ENCODE measurements at places on chromosomes 4 and X.
A peak's percentile ranks its signal among the peaks of the same experiment; 100 is the strongest.

DNA sequence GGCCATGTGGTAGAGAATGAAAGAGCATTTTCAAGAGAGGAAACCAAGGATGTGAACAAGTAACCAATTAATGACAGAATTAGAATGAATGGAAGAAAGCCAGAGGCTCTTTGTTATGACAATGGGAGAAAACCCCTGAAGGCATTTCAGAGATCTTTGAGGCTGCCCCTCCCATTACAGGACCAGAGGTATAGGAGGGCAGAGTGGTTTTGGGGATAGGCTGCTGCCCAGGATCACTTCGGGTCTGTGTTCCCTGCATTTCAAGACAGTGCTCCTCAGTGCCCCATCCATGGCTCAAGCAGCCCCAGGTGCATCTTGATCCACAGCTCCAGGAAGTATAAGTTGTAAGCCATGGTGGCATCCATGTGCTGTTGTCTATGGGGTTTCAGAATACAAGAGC is 124.0 kb upstream of the HPF1 start:
- DNase-seq = no peak

- no peak for DNase-seq
Observed at GRCh38 chrX:102339312-102340298, 92.6 kb downstream of the NXF2 start.

GRCh38 chr4:175422331-175422730 is 389.7 kb downstream of the GPM6A start:
- no peak for DNase-seq

DNA sequence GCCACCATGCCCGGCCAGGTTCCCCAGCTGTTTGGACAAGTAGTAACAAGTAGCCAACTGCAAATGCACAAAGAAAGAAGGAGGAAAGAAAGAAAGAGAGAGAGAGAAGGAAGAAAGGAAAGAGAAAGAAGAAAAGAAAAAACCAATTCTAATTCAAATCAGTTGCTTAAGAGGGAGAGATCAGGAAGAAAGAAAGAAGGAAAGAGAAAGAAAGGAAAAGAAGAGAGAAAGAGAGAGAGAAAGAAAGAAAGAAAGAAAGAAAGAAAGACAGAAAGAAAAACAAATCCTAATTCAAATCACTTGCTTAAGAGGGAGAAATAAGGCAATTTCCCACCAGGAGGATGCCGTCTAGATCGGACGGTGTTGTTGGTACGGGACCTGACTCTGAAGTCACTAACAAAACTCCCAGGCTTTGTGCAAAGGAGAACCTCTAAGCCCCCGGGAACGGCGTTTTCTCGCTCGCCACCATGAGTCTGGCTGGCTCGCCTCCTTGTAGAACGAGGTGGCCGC is 95.5 kb upstream of the PPP2R3B start:
- DNase-seq = no peak

DNA sequence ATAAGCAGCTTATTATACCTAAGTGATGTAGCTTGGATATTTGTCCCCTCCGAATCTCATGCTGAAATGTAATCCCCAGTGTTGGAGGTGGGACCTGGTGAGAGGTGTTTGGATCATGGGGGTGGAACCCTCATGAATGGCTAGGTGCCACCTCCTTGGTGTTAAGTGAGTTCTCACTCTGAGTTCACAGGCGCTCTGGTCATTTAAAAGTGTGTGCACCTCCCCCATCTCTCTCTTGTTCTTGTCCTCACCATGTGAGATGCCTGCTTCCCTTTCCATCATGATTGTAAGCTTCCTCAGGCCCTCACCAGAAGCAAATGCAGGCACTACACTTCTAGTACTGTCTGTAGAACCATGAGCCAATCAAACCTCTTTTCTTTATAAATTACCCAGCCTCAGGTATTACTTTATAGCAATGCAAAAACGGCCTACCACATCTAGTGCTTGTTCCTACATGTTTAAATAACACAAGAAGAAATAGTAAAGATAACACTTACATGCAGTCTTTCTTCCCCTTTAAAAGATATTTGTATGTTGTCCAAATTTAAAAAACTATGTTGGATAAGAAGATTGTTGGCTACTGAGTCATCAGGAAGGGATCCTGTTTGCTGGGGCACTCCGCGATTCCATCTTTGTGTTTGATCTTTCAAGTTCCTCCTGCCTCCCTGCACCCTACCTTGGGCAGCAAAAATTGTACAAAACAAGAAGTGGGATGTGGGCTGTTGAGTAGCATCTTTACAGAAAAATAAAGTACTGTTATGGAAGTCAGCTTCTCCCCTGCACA is 29.7 kb downstream of the PPP1R2C start:
- DNase-seq = no peak

DNA sequence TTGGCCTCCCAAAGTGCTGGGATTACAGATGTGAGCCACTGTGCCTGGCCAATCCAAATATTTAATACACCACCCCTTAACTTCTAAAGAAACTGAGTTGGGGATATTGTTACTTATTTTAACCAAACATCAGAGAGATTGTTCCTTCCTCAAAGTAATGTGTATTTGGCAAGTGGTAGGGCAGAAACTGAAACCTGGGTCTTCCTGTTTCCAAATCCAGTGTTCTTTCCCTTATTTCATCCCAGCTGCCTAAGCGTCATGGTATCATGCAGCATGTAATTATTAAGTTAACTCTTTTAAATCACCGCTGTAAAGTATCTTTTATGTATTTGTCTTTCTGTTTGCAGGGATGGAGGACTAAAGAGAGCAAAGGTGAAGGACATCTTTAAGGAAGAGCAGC is 68.4 kb downstream of the GPAT3 start:
- DNase-seq = no peak

GRCh38 chr4:138114434-138114833 is 127.7 kb downstream of the SLC7A11 start:
- DNase-seq = no peak

DNA sequence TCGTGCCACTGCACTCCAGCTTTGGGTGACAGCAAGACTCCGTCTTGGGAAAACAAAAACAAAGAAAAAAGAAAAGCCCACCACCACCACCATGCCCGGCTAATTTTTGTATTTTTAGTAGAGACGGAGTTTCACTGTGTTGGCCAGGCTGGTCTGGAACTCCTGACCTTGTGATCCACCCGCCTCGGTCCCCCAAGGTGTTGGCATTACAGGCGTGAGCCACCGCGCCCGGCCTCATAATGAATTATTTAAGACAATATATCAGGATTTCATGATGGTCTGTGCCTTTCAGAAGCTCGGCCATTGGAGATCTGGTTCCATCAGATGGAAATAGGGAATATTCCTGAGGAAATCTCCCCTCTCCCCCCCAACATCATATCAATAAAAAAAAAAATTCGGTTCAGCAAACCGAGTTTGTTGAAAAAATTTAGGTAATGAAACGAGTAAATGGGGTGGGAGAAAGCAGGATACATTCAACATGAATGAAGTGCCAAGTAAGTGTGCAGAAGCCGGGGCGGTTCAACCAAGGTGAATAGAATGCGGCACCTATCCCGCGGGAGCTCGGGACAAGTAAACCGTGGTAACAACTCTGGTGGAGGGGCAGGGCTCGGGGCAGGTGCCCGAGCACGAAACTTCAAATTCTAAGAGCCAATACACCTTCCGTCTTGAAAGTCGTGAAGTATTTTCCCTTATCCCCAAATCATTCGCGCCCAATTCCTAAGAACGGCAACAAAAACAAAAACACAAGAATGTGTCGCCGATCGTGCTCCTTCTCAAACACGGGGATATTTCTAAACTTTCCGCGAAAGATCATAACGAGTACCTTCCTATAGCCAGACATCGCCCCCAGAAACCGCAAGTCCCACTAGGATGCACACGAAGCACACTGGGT is 773 bp upstream of the TXLNG start:
- no peak for DNase-seq

GRCh38 chr4:48268956-48269860 is at the start of gene TEC:
TSS of gene TEC (minus strand) at chr4:48269838. CDS start at chr4:48228614, 41,224 bp downstream.
- DNase-seq = peak; percentile 32

DNA sequence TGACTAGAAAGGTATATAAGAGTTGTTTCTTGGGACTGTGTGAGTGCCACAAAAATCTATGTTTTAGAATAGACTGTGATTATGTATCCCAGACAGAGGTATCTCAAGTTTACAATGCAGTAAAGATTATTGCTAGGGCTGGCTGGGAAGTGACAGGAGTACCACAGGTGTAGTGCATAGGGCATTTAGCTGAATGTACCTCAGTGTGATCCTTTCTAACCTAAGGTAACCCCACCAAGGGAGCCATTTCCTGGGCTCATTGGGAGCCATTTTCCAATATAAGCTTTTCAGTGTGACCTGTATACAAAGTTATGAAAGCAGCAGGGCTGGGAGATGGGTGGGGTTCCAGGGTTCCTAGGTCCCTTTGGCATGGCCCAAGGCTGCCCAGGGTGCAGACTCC is 6.1 kb upstream of the LEF1 start:
- no peak for DNase-seq

GRCh38 chr4:54717694-54718093 is 59.9 kb downstream of the KIT start:
- no peak for DNase-seq

GRCh38 chrX:49187028-49187394 is 838 bp upstream of the PRICKLE3 start:
- no peak for DNase-seq

DNA sequence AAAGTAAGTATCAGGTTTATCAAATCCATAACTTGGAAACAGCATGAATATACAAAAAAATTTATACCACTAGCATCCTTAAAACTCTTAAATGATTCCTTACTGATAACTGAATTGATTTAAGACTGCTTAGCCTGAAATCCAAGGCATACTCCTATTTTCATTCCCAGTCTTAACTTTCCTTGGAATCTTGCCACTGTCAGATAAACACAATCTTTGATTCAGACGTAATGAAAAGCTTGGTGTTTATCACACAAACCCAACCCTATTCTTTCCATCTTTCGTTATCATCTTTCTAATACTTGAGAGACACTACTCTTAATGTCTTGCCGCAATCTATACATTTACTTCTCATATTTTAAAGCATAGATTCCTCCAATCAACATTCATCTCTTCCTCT is 19.1 kb downstream of the C4orf17 start:
- DNase-seq = no peak

DNA sequence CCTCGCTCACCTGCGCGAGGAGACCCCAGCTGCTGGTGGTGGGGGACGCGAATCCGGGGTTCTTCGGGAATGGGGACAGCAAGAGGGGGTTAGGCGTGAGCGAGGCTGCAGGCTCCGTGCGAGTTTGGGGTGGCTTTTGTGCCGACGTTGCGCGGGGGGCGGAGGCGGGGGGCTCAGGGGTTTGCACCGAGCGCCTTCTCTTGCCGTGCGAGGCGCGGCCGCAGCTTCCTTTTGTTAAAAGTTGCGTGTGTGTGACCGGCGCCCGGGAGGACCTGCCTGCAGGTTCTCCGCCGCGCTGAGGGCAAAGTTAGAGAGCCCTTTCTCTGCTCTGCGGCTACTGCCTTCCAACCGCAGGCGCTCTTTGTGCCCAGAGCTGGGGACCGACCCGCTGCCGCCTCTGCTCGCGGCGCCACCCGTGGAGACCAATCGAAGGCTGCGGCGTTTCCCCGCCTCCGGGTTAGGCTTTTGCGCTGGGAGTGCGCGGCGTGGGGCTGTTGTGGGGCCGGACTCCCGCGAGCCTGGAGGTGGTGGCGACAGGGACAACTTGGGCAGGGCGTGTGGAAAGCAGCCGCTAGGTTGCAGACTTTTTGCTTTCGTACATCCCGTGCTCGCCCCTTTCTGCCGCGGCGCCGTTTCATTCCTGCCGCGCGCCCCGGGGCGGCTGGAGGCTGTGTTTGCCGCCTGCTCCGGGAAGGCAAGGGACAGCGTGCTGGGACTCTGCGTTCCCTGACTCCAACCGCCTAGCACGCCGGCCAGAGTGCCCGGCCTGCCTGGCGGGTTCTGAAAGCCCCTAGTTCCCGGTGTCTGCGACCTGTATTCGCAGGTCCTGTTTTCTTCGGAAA is 716 bp downstream of the KIT start:
- no peak for DNase-seq

DNA sequence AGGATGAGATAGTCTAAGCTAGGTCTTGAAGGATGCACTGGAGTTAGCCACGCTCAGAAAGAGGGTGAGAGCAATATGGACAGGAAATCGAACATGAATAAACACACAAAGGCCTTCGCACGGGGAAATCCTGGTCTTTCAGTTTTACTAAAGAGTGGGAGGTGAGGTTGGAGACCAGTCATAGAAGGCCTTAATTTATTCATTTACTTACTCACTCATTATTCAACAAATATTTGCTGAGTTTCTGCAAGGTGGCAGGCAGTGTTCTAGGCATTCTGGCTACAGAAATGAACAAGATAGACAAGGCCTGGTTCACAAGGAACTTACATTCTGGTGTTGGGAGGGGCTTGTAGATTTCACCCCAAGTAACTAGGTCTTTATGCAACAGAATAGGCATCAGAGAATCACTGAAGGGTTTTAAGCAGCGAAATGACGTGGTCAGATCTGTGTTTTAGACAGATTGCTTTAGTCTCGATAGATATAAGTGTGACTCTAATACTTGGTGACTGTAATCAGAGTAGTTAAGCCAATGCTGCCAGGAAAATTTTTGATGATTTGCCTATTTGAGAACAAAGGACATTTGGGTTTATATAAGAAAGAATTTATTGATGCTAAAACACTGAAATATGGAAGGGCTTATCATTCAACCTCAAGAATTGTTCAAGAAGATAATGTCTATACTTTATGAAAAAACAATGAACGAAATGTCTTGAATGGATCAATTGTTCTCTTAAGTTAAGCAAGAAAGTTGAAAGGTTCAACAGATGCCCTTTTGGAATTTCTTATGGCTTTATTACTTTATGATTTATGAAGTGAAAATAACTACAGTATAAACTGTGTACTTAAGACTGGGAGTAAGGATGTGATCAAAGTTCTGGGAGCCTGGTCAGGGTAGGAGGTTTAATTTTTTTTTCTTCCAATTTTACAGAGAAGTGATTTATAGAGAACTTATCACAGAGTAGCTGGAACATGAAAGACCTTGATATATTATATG is 184.4 kb upstream of the CASK start:
- DNase-seq = peak; percentile 6

- DNase-seq = no peak
Observed at GRCh38 chr4:102321260-102321995, 23.9 kb downstream of the SLC39A8 start.

DNA sequence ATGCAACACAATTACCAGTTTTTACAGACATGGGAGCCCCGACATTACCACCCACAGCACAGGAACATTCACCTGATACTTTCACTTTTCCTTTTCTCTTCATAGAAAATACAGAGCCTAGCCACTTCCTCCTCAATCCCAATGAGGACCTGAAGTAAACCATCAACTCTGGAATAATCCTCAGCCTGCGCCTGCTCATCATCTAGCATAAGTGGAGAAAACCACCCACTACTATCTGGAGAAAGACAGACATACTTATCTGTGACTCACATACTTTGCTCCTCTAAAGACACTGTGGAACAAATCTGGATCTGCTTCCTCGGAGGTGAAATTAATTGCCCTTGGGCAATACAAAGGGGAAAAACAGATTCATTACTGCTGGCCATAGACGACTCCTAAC is 47.8 kb downstream of the ZCCHC13 start:
- DNase-seq = no peak

- no peak for DNase-seq
Observed at GRCh38 chr4:92305148-92305877, 1.5 kb downstream of the GRID2 start.
